Ecto neural progenitor cell (in vitro differentiated cells): ENCODE measurements at places on chromosomes 4 and X.

- no peak for DNase-seq
Measured at GRCh38 chr4:39597695-39598381, 40.8 kb downstream of the SMIM14 start.

DNA sequence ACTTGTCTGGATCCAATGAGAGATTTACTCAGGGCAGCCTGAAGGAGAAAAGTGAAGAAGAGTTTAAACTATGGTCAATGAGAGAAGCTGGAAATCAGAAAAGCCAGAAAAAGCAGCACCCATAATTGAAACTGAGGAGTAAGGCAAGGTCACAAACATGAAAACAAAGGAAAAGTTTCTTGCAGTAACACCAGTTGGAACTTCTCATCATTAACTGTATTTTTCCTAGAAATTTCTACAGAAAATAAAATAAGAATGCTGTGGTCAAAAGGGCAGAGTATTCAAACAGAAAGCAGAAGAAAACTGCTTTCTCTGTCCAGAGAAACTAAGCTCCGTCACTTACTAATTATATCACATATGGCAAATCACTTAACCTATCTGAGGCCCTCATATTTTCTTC lies 102.2 kb downstream of the OR13H1 start:
- no peak for DNase-seq

DNA sequence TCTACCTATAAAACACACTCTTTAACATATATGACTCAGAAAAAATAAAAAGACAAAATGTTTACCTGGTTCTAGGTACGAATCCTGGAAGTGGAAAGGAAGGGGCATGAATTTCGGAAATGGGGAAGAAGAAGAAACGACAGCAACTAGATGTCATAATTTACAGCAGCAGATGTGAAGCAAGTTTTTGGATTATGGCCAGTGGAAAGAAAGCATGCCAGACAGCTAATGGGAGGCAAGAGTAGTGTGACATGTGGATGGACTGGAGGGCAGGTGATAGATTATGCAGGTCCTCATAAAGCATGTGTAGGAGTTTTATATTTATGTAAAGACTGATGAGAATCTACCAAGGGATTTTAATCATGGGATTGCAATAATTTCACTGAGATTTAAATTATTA lies 279.0 kb upstream of the TACR3 start:
- no peak for DNase-seq

- no peak for DNase-seq
Measured at GRCh38 chrX:112341598-112341997, 259.0 kb upstream of the TRPC5 start.

DNA sequence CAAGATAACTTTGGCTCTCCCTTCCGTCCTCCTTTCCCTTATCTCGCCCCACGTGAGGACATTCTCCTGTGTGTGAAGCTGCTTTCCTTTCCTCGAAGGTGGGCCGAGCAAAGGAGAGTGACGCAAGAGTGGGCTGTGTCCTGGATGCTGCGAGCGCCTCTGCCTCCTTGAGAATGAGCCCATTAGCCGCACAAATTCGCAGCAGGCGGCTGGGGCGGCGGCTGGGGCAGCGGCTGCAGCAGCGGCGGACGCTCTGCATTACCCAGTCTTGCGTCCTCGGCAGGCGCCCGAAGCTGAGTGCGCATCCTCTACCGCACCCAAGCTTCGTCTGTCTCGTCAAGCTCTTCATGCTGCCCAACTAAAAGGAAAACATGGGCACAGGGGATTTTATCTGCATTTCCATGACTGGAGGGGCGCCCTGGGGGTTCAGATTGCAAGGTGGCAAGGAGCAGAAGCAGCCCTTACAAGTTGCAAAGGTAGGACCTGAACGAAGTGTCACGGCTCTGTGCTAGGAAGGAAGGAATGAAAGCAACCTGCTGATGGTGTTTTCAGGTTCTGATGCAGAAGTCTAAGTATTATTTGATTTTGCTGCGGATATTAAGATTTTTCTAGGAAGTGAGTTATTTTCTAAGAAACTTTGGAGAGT lies at the start of gene SYNPO2:
Gene SYNPO2 (plus strand): TSS at position 189 of the 646 bp plus-strand sequence. CDS start 183 bp downstream, at position 372.
- peak; percentile 85 for DNase-seq

GRCh38 chr4:102868781-102869568 lies at the start of gene CISD2:
TSS of gene CISD2 (plus strand) at chr4:102868992. CDS start at chr4:102869085, 93 bp downstream.
- peak; percentile 95 for DNase-seq

DNA sequence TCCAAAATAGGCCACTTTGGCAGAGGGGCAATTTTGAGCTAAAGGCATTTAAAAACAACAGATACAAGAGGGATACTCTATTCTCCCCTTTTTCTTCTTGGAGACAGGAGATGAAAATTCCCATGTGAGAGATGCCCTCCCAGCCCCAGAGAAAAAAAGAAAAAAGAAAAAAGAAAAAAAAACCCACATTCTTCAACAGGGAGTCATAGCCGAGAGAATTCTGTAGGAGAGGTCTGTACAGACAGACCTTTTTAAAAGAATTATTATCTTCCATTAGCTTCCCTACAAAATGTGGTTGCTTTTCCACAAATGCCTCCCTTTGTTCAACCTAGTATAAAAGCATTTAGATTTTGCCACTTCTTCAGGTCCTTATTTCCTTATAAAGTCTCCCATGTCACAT lies 89.9 kb downstream of the SPCS3 start:
- no peak for DNase-seq

DNA sequence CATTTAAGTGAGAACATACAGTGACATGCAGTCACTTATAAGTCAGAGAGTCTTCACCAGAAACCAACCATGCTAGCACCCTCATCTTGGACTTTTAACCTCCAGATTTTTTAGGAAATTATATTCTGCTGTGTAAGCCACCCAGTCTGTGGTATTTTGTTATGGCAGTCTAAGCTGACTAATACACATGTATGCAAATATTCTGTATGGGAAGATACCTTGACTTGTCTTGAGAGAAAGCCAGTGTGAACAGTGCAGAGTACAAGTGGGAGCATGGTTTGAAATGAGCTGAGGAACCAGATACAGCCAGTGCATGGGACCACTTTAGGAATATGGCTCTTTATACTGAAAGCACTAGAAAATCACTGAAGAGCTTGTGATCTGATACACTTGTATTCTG lies 110.4 kb upstream of the MAP9 start:
- DNase-seq: no peak

GRCh38 chr4:41611124-41611838 lies 73.3 kb downstream of the LIMCH1 start:
- no peak for DNase-seq

GRCh38 chr4:337932-338758 lies 531 bp downstream of the ZNF141 start:
- no peak for DNase-seq

- no peak for DNase-seq
Measured at GRCh38 chr4:140374130-140374477, 658 bp downstream of the SCOC start.

GRCh38 chrX:55624403-55624802 lies 1.2 kb downstream of the FOXR2 start:
- DNase-seq: no peak

DNA sequence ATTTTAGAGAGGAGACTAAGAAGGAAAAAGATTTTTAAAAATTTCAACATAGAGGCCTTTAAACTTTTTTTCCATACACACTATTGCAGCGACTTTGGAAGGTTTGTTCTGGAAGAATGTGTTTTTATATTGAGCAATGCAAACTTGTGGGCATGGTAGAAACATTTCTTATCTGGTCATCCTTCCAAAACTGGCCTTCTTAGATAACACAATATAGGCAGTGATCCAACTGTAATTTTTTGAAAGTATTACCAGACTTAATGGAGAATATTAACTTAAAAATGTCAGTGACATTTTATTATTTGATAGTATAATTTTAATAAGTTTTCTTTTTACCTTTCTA lies 25.6 kb downstream of the FHDC1 start:
- no peak for DNase-seq

GRCh38 chr4:54144661-54145171 lies 44.8 kb downstream of the GSX2 start:
- no peak for DNase-seq

- DNase-seq: no peak
Measured at GRCh38 chrX:106684207-106684606, 42.3 kb upstream of the RNF128 start.

GRCh38 chr4:4836044-4836443 lies 23.4 kb upstream of the MSX1 start:
- DNase-seq: no peak

- no peak for DNase-seq
Measured at GRCh38 chr4:6549445-6549844, 25.5 kb upstream of the MAN2B2 start.

- no peak for DNase-seq
Measured at GRCh38 chrX:109880629-109881028, 122.3 kb upstream of the TMEM164 start.

GRCh38 chr4:22881411-22881810 lies 188.7 kb downstream of the GBA3 start:
- no peak for DNase-seq

GRCh38 chr4:102174719-102175189 lies 170.5 kb downstream of the SLC39A8 start:
- DNase-seq: no peak

GRCh38 chr4:38514465-38515146 lies 149.4 kb upstream of the KLF3 start:
- DNase-seq: no peak

DNA sequence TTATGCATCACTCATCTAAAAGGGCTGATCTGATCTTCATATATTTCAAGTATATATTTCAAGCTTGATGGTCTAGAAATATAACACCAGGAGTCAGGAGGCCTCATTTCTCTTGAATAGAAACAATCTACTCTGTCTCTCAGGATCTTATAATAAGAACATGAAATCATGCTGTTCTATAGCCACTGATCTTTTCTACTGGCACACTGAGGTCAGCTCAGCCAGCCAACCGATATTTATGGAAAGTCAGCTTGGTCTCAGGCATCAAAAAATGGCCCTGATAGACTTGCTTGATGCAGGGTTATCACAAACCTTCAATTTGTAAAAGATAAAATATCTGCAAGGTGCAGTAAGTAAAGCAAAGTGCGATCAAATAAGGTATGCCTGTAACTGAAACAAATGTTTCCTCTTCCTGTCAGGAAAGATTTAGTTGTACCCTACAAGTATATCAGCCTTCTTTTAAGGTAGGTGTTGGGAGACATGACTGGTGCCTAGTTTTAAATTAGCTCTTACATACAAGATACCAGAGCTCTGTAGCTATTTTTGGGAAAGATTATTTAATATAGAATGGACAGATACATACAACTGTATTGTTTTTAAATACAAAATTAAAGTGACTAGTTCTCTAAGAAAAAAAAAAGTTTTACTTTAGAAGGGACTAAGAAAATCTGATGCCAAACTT lies 63.4 kb downstream of the BMP3 start:
- no peak for DNase-seq

DNA sequence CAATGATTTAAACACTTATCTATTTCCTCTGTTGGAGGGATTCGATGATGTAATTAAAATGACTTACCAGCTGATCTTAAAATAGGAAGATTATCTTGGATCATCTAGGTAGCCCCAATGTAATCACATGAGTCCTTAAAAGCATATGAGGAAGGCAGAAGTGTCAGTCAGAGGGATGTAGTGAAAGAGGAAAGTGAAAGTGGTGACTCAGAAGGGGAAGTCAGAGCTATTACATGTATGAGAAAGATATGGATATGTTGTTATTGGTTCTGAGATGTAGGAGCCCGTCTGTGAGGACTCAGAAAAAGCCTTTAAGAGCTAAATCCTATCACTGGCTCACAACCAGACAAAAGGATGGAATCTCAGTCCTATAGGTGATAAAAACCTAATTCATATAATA lies 456.4 kb downstream of the DACH2 start:
- no peak for DNase-seq

GRCh38 chr4:159191989-159192388 lies 89.1 kb downstream of the RAPGEF2 start:
- DNase-seq: no peak

GRCh38 chr4:168569066-168569930 lies 72.4 kb downstream of the PALLD start:
- no peak for DNase-seq

DNA sequence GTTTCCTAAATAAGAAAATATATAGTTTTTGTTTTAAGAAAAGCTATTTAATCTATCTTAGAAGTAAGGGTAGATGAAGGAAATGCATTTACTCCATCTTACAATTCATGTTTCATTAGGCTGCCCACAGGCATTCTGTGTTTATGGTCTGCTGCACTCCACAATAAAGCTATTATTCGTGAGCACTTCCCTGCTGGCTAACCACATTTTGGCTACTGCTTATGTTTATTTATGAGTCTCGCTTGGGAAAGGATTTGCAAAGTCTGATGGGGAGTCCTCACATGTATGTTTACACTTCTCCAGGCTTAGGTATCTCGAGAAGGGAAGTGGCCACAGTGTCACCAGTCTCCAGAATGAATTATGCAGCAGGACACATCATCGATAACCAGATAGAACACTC lies 260.8 kb upstream of the VCX start:
- DNase-seq: no peak

- no peak for DNase-seq
Measured at GRCh38 chr4:6043188-6043587, 25.0 kb upstream of the C4orf50 start.

- no peak for DNase-seq
Measured at GRCh38 chr4:6674500-6675149, 19.1 kb upstream of the S100P start.

DNA sequence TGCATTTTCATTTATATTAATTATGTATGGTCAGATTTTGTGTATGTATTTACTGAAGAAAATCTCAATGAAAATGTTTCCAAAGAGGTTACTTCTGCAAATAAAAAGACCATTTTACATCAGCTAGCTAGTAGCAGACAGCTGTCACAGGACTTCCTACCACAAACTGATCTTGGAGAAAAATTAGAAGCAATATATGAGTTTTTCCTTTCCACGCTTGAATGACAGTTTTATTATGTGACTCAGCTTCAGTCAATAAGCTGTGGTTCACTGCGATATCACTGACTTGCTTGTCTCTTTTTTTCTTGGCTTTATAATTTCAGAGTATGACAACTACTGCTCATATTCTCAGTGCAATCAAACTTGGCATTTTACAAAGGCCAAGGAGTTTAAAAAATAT lies 787.4 kb upstream of the GALNTL6 start:
- DNase-seq: no peak

- DNase-seq: no peak
Measured at GRCh38 chr4:139145552-139145932, 31.5 kb downstream of the ELF2 start.

GRCh38 chr4:5969336-5969735 lies 48.9 kb downstream of the C4orf50 start:
- DNase-seq: no peak

GRCh38 chr4:52203351-52203750 lies 152.2 kb downstream of the SPATA18 start:
- no peak for DNase-seq

GRCh38 chr4:53450773-53451172 lies 73.3 kb downstream of the FIP1L1 start:
- DNase-seq: no peak

GRCh38 chrX:117711782-117712181 lies 404.8 kb downstream of the KLHL13 start:
- DNase-seq: no peak

- DNase-seq: peak; percentile 72
Measured at GRCh38 chr4:139556724-139557555, 921 bp upstream of the SETD7 start.
